ENCODE measurements at places on chromosomes 12 and 14. TPM values are rescaled to one million over a fixed set of nuclear protein-coding genes. Genes with fewer than 3 reads are reported as not detected.

GRCh38 chr12:23771240-23771949 is 178.1 kb downstream of the SOX5 start:
- DNase-seq = no peak

- DNase-seq = no peak
These were observed 8.3 kb downstream of the KRT80 start for GRCh38 chr12:52183544-52183910.

DNA sequence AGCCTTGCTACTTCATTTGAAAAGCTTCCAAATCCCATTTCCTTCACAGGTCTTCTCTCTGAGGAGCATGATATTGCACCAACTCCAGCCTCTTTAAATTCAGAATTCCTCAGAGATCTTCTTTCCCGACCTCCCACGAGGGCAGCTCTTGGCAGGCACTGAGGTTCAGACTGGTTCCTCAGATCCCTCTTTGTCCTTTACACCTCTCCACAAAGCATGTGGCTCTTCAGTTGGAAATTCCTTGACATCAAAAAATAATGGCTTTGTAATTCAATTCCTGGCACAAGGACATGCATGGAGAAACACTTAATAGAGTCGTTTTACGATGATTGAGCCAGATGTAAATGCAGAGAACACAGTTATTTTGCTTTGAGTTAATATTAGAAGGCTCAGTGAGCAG is 63.2 kb upstream of the TMX1 start:
- no peak for DNase-seq

GRCh38 chr12:112049351-112049750 is 36.1 kb downstream of the ERP29 start:
- DNase-seq = no peak

DNA sequence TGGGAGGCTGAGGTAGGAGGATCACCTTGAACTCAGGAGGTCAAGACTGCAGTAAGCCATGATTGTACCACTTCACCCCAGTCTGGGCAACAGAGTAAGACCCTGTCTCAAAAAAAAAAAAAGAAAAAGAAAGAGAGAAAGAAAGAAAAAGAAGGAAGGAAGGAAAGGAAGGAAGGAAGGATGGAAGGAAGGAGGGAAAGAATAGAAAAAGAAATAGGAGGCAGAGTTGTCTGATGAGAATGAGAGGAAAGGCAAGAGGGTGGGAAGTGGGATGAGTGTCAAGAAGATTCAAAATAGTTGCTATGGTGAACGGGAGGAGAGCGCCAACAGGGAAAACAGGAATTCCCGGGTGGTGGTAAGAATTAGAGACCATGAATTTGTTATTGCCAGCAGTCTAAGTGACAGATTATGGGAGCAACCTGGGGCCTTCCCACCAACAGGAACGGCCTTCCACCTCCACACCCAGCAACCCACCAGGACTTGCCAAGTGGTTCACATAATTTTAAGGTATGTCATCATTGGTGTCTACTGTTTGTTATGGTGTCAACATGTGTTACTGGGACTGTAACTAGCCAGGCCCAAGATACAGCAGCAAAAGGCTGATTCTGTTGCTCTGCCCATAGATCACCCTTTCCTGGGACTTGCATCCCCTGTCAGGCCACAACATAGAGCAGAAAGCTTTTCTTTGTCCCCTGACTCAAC is 36.1 kb upstream of the C12orf76 start:
- no peak for DNase-seq

DNA sequence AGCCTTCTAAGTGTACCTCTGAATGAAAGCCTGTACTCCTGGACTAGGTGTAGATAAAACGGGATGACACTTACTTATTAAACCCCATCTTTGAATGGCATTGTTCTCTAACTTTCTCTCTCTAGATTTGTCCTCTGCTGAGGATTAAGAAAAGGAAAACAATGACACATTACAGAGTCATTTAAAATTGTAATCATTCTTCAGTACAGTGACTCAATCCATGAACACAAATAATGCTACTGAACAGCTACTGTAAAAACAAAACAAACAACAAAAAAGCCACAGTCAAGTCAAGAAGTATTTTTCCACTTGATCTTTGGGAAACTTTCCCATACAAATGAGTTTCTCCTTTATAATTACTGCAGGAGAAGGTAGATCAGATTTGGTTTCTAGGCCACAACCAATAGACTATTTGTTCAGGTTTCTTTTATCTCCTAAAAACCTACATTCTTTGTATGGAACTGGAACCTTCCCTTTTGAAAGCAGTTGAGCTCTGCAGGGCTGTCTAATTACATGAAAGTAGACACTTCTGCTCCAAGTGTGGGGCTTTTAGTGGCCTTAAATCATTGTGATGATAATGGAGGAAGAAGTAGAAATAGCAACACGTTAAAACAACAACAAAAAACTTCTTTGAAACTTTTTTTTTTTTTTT is 219.1 kb downstream of the ESR2 start:
- no peak for DNase-seq

GRCh38 chr12:93441081-93441616 is 598 bp downstream of the UBE2N start:
- no peak for DNase-seq

GRCh38 chr14:33406766-33407165 is 468.1 kb downstream of the NPAS3 start:
- DNase-seq = no peak

DNA sequence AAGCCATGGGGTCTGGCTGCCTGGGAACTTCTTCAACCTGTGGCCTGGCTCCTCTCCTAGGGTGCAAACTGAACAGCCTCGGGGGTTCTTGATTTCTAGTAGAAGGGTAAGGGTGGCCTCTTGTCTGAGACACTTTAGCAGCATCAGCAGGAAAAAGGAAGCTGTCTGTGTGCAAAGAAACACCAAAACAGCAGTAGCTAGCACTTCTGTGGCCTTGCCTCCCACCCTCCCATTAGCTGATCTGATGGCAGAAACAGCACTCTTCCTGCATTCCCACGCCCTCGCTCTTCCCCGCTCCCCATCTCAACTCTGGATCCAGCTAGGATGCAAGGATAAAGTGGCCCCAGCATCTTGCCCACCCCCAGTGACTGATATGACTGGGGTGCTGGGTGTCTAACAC is 20.7 kb downstream of the SLC7A8 start:
- DNase-seq = no peak

DNA sequence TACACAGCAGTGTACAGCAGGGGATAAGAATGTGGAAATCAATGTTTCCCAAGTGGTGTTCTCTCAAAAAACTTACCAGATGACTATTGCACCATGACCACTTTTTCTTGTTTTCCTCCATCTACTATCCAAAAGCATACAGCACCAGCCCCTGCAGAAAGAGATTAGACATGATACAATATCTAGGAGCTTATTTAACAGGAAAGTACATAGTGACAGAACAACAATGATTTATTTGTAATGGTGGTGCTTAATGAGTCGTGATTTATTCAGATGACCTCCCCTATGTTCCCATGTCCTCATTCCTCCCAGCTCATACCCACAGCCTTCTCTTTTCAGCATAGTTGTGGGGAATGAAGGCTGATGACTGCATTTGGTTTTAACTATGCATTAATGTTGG is 413.6 kb downstream of the BTG1 start:
- no peak for DNase-seq

GRCh38 chr12:15863984-15864383 is 18.2 kb upstream of the STRAP start:
- DNase-seq = no peak

TMEM63C gene
- 0.85 TPM for total RNA-seq

CCDC38 gene
- not detected for total RNA-seq

GIT2 gene
- total RNA-seq = 66.0 TPM

All from urinary bladder (tissue), 4 donors.